ENCODE measurements at places on chromosomes 13 and 19.
A peak's percentile ranks its signal among the peaks of the same experiment; 100 is the strongest.

DNA sequence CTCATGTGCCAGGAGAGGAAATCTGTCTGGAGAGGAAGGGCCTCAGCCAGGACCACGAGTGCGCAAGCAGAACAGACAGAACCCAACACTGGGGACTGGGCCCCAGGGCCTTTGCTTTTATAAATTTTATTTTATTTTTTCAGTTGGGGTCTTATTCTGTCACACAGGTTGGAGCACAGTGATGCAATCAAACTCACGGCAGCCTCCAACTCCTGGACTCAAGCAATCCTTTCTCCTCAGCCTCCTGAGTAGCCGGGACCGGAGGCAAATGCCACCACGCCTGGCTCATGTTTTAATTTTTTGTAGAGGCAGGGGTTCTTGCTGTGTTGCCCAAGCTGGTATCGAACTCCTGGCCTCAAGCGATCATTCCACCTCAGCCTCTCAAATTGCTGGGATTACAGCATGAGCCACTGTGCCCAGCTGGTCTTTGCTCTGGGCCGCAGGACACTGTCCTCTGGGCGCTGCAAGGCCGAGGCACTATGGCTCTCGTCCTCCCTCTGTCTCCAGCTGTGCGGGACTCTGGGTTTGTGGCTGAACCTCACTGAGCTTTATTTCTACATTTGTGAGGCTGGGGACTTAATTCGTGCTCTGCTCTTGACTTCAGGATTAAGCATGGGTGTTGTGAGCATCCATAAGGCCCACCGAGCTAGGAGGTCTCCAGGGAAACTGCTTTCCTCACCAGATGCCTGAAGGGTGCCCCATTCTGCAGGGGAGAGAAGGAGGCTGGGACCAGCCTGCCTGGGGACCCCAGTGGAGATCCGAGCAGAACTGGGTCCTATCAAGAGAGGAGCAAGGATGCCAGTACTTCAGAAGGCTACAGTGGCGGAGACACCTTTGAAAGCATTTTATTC, 144.2 kb upstream of the VSTM2B start:
- DNase-seq = no peak

GRCh38 chr19:19274146-19274545, 1.0 kb upstream of the TM6SF2 start:
- no peak for DNase-seq

- DNase-seq = no peak
Observed at GRCh38 chr19:47435883-47436417, 16.6 kb upstream of the MEIS3 start.

DNA sequence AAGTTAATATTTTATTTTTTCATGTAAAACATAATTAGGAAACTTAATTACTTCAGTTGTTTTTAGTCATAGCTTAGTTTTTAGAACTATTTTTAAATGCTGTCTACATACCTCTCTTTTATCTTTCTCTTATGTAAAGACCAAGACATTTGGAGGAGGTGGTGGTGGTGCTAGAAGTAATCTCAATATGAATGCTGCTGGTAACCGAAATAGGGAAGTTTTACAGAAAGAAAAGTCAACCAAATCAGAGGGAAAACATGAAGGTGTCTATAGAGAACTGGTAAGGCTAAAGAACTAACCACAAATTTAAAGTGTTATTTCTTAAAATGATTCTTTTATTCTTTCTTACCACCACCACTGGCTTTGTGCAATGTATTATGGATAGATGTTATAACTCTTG, 97.3 kb downstream of the TDRD3 start:
- no peak for DNase-seq

GRCh38 chr19:15294561-15294990, 37.8 kb downstream of the BRD4 start:
- DNase-seq = no peak

- no peak for DNase-seq
Observed at GRCh38 chr13:76038920-76039716, 403.0 kb downstream of the LMO7 start.

- DNase-seq = no peak
Observed at GRCh38 chr13:35765941-35766340, 289.5 kb upstream of the MAB21L1 start.

GRCh38 chr13:32019612-32020233, 11.9 kb upstream of the FRY start:
- peak; percentile 61 for DNase-seq

DNA sequence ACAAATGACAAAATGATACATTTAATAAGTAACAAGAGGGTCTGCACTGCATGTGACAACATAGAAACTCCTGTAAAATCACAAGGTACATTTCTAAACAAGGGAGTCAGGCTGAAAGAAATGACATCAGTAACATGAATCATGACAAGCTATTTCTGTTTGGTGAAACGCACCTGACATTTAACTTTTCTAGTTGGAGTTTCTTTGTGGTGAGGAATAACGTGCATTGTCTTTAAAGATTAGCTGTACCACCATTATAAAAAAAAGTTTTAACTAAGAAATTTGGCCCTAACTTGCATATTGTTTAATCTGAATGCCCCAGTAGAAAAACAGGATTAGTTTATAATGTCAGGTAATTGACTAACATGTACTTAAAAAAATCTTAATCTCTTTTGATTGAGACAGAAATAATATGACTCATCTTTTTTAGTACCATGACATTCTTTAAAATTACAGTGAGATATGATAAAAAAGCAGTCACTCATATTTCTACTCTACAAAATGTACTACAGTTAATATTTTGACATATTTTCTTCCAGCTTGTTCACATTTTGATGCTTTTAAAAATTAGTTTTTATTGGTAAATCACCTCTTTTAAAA, 418.2 kb downstream of the KLF12 start:
- no peak for DNase-seq

- DNase-seq = no peak
Observed at GRCh38 chr19:57708641-57709361, at the start of gene ZNF154. TSS of gene ZNF154 (minus strand) at chr19:57709204. CDS start at chr19:57708971, 233 bp downstream.

- no peak for DNase-seq
Observed at GRCh38 chr19:6590827-6591319, at the start of gene CD70. TSS of gene CD70 (minus strand) at chr19:6591150. CDS start at chr19:6591002, 148 bp downstream.

DNA sequence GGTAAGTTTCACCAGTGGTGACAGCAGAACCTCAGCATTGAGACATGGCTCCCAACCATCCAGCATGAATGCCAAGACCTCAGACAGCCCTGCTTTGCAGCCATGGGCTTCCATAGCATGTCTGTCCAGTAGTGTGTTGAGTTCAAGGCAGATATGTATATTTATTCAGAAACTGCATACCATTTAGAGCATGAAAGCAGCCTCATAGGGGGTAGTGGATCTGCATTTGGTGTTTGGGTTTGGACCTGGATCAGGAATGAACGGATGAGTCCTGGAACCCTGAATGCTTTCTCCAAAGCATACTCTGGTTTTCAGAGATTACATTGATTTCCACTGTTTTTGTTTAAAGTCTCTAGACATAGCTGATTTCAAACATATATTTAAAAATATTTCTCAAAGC, 114.3 kb downstream of the ESD start:
- no peak for DNase-seq

- DNase-seq = no peak
Observed at GRCh38 chr19:18475004-18475453, 37.1 kb upstream of the ISYNA1 start.

Data from EL (cell line).